ENCODE measurements at places on chromosomes 4 and X.

- DNase-seq = no peak
Observed at GRCh38 chr4:109973529-109973905, 60.8 kb downstream of the EGF start.

GRCh38 chrX:119605464-119606279 is 552 bp downstream of the NKRF start:
- DNase-seq = peak; percentile 28

- DNase-seq = no peak
Observed at GRCh38 chr4:87365348-87365747, 25.6 kb downstream of the HSD17B11 start.

- DNase-seq = no peak
Observed at GRCh38 chr4:133403913-133404312, 254.8 kb downstream of the PCDH10 start.

- no peak for DNase-seq
Observed at GRCh38 chr4:20614816-20615215, 85.4 kb upstream of the PACRGL start.

GRCh38 chr4:26454961-26455360 is 35.3 kb downstream of the CCKAR start:
- no peak for DNase-seq

DNA sequence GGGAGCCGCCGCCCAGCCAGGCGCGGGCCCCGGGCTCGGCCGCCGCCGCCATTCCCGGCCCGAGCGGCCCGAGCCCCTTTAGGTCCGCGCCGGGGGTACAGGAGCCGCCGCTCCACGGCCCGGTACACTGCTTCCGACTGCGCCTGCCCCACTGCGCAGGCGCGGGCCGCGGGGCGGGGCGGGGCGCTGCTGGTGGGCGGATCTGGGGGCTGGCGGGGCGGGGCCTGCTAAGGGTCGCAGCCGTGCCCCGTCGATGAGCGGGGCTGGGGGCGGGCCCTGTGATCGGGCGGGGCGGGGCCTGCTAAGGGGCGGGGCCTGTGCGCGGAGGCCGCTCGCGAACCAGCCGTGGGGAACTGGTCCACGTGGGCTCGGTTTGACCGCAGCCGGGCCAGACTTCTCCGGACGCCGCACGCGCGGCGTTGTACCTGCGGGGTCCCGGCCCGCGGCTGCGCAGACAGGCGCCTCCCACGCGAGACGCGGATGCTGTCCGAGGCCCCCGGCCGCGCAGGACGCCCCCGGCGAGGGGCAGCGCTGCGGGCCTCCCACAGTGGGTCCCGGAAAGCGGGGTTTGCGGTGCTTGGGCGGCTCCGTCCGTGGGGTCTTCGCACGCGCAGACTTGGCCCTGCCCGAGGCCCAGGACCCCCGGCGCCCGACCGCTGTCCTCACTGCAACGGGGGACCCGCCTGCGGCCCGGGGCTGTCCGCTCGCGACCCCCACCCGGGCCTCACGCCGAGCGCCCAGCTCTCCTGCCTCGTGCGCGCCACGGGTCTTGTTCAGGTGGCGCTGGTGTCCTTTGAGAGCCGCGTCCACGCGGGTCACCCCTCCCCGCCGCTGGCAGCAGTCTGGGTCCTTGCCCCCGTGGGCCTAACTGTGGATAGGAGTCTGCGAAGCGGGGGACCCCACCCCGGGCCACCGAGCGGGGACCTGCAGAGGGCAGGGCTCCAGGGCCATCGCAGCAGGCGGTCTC is at the start of gene DGKQ:
Gene DGKQ (minus strand): TSS at position 139 of the 967 bp plus-strand sequence. CDS start 87 bp downstream, at position 52.
- peak; percentile 88 for DNase-seq

GRCh38 chr4:70658418-70658817 is 7.9 kb downstream of the JCHAIN start:
- no peak for DNase-seq
